Chondrocyte (in vitro differentiated cells): ENCODE measurements at places on chromosomes 6 and 20. TPM values are rescaled to one million over a fixed set of nuclear protein-coding genes. Genes with fewer than 3 reads are reported as not detected.

The ARFGAP1 gene
- 117 to 186 TPM (median 124 TPM) in 3 replicates for total RNA-seq

The BTN2A1 gene
- total RNA-seq = 28.3 to 33.6 TPM (median 33.3 TPM) in 3 replicates

The COX4I2 gene
- total RNA-seq = not detected in 3 replicates

The DLL1 gene
- total RNA-seq = 0.35 to 0.82 TPM (median 0.41 TPM) in 3 replicates

The AP5S1 gene
- total RNA-seq = 17.9 to 24.5 TPM (median 20.1 TPM) in 3 replicates

The FAM217A gene
- not detected in 3 replicates for total RNA-seq

The EEF1A2 gene
- total RNA-seq = 0.34 to 6.5 TPM (median 5.5 TPM) in 3 replicates

The LRFN2 gene
- 0.05 TPM in 1 of 3 replicates, not detected in the others for total RNA-seq

The AK9 gene
- total RNA-seq = 3.4 to 4.5 TPM (median 4.4 TPM) in 3 replicates

The SCGN gene
- not detected in 3 replicates for total RNA-seq
